ENCODE measurements at places on chromosomes 6 and 20. TPM values are rescaled to one million over a fixed set of nuclear protein-coding genes. Genes with fewer than 3 reads are reported as not detected.

The GABRR2 gene
- total RNA-seq, result 1.2 TPM

- peak; percentile 63 for DNase-seq
These were observed 47.4 kb downstream of the TRMT11 start for GRCh38 chr6:126033696-126034095.

DNA sequence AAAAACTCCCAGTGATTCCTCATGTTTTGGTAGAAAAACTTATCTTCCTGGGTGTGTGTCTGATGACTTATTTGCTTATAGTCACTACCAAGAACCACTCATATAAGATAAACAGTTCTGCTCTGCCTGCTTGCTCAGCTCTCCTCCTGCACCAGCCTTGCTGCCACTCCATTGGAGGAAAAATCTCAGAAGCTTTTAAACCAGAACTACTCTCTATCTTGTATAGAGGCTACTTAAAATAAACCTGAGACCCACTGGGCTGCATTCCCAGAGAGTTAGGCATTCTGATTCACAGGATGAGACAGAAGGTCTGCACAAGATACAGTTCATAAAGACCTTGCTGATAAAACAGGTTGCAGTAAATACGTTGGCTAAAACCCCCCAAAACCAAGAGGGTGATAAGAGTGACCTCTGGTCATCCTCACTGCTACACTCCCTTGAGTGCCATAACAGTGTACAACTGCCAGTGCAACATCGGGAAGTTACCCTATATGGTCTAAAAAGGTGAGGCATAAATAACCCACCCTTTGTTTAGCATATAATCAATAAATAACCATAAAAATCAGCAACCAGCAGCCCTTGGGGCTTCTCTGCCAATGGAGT, 728.3 kb downstream of the EPHA7 start:
- DNase-seq, result no peak

DNA sequence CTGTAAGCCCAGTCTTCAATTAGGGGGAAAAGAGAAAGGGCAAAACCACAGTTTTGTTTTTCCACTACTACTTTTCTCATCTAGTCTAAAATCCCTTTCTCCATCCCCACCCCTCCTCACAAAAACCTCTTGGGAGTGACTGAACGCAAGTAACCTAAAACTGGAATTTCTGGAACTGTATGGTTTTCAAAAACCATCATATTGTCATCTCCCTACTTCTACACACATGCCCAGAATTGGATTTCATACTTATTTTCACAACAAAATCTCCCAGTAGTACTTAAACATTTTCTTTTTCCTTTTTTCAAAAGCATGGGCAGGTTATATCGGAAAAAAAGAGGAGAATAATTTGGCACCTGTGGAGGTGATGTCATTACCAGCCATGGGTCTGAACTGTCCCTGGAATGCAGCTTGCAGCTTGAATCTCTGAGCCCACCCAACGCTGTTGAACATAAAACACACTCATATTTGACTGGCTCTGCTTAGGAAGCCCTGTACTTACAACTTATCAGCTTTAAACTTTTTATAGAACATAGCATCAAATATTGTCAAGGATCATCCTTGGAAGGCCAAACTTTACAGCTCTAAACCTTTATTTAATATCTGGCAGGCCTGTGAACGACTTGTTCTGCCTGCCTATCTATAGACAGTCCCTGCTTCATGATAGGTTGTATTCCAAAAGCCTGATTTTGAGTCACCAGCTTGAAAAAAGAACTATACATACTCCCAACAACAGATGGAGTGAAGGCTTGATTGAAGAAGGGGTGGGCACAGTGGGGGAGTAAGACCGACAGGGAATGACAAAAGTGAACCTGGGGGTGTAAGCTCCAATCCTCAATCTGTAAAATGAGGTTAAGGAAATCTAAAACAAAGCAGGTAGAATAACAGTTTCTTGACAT, 59.3 kb downstream of the EPB41L2 start:
- DNase-seq, result peak; percentile 68

The EYA2 gene
- 1.3 TPM for total RNA-seq

The HLA-DRA gene
- total RNA-seq, result 43.7 TPM

- DNase-seq, result no peak
These were observed 211.0 kb upstream of the SSTR4 start for GRCh38 chr20:22824077-22824476.

DNA sequence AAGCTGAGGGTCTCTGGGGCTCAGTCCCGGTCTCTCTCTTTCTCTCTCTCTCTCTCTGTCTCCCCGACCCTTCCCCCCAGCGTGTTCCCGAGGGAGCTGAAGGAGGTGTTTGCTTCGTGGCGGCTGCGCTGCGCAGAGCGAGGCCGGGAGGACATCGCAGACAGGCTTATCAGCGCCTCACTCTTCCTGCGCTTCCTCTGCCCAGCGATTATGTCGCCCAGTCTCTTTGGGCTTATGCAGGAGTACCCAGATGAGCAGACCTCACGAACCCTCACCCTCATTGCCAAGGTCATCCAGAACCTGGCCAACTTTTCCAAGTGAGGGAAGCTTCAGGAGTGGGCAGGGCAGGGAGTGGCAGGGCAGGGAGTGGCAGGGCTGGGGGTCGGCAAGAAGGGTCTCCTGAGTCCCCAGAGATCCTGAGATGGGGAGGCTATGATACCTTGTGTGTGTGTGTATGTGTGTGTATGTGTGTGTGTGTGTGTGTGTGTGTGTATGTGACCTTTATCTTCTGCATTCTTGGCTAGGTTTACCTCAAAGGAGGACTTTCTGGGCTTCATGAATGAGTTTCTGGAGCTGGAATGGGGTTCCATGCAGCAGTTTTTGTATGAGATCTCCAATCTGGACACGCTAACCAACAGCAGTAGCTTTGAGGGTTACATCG, 13.6 kb upstream of the ZBTB9 start:
- DNase-seq, result no peak

All from tongue (tissue), 3 donors.